GM13977 (cell line): ENCODE measurements at places on chromosomes 16 and 17.
A peak's percentile ranks its signal among the peaks of the same experiment; 100 is the strongest.

DNA sequence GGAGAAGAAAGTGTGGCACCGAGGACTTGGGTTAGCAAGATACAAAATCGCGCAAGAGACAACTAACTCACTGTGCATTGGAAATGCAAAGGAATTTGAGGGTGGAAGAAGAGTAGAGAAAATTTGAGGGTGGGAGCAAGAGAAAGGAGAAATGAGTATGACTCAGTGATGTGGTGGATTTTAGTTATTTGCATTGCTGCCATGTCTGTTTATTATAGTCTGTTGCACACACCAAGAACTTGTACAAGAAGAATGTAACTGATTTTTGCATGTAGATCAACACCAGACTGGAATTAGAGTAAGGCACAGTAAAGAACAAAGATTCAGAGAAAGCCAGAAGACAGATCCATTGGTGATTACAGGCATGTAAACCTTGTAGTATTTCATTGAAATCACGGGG is 71.6 kb upstream of the SMIM36 start:
- DNase-seq, result no peak

- DNase-seq, result no peak
These were observed 5.7 kb upstream of the PKMYT1 start for GRCh38 chr16:2985893-2986355.

DNA sequence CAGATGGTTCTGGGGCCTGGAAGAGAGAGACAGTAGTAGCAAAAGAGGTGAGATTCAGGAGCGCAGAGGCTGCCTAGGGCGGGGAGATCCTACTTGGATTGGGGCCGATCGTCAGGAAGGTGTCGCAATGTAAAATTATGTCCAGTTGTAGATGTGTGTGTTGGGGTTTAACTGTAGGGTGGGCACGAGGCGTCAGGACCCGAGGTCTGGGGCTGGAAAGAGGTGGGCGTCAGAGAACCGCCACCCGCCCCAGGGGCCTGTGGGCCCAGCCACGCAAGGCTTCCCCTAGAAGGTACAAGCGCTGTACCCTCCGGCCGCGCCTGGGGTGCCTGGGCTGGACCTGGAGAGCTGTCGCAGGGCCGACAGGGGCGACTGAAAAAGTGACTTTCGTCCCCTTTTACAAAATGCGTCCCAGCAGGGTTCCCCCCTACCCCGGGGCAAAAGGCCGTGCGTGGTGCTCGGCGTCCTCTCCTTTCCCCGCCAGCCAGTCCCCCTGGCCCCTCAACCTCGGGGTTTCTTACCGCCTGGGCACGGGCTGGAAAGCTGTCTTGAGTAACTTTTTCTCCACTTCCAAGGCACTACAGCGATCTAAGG is 2.8 kb downstream of the IRX3 start:
- DNase-seq, result peak; percentile 38

DNA sequence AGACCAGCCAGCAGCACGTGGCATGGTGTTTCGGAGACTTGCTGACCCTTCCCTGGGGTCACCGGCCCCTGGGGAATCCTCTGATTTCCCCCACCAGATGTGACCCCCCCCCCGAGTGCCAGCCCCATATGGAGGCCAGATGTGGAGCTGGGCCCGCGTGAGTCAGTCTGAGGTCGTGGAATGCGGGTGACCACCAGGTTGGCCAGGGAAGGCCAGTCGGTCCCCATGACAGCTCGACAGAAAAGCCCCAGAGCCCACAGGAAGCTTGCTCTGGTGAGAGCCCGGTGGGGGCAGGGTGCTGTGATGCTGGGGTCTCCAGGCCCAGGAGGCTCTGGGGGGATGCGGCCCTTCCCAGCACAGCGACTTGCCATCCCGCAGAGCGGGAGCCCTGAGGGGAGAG is 209.0 kb downstream of the NTN1 start:
- DNase-seq, result no peak

- peak; percentile 92 for DNase-seq
These were observed at the start of gene NGFR for GRCh38 chr17:49494986-49495841. Gene NGFR (plus strand): TSS chr17:49495293. CDS start chr17:49495418, 125 bp downstream.

DNA sequence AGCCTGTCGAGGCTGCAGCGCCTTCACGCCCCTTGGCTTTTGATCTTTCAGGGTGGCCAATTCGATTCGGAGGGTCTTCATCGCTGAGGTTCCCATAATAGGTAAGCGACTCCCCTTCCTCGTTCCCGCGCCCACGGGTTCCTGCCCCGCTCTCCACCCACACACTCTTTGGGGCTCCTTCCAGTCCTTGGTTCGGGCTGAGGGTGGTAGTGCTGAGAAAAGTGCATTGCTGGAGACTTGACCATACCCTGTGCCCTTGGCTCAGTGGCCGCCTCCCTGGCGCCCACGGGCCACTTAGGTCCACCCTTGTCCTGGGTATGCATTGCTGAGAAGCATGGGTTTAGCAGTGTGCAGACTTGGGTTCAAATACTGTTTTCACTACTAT is 491 bp downstream of the POLR2C start:
- DNase-seq, result peak; percentile 34

- no peak for DNase-seq
These were observed 18.0 kb downstream of the C17orf75 start for GRCh38 chr17:32323811-32324491.

GRCh38 chr17:83030432-83030831 is 49.0 kb upstream of the METRNL start:
- no peak for DNase-seq

DNA sequence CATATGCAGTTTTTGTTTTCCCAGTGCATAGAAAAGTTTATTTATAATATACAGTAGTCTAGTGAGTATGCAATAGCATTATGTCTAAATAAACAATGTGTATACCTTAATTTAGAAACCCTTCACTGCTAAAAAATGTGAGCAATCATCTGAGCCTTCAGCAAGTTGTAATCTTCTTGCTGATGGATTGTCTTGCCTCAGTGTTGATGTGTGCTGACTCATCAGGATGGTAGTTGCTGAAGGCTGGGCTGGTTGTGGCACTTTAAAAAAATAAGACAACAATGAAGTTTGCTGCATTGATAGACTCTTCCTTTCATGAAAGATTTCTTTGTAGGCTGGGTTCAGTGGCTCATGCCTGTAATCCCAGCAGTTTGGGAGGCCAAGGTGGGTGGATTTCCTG is 13.9 kb upstream of the CAPNS2 start:
- no peak for DNase-seq

DNA sequence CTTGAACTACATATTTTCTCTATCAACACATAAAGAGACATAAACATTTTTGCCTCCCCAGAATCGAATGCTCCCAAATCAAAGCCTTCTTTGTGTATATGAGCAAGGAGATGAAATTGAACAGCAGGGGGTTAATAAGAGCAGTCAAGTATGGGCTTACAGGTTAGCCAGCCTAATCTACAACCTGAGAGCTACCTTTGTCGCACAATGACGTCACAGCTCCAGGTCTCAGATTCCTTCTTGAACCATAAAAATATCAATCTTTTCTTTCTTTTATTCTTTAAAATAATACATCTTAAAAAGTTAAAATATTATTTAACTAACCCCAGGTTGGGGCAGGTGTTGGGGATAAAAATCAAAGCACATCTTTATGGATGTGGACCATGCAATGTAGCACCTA is 482.9 kb upstream of the CDH11 start:
- DNase-seq, result no peak

DNA sequence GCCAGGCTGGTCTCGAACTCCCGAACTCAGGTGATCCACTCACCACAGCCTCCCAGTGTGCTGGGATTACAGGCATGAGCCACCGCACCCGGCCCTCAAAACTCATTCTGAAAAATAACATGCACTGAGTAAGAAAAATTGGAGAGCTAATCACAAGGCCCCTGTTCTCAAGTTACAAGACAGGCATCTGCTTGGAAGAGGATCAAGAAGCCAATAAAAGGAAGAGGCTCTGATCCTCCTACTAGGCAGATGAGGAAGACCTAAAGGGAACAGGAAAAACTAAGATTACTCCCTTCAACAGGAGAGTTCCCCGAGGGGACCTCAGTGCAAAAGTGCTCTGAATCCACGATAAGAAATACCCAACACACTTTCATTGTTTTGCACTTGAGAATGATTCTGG is 18.4 kb downstream of the BLMH start:
- DNase-seq, result no peak

DNA sequence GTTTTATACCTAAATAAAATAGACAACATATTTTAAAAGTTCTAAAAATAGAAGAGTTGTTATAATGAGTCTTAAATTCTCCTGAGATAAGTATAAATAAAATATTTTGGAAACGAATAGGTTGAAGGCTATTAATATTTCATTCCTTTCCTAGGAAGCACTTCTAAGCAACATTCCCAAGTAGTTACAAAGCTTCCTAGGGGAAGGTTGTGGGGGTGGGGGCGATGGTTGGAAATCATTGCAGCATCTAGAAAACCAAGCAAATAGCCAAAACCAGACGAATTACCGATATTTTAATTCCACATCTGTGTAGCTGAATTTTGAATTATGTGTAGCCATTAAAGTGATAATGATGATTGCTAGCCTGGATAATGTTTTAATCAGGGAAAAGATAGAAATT is 26.9 kb downstream of the PTRH2 start:
- no peak for DNase-seq

- DNase-seq, result no peak
These were observed 27.2 kb downstream of the LLGL2 start for GRCh38 chr17:75552425-75553294.

- DNase-seq, result no peak
These were observed 6.5 kb upstream of the LASP1NB start for GRCh38 chr17:38918916-38919315.

DNA sequence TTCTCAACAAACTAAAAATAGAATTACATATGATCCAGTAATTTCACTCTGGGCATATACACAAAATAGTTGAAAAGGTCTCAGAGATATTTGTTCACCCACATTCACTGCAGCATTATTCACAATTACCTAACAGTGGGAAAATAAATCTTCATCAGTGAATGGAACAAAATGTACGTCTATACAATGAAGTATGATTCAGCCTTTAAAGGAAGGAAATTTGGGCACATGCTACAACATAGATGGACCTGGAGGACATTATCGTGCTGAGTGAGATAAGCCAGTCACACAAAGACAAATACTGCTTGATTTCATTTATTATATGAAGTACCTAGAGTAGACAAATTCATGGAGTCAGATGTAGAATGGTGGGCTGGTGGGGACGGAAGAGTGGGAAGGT is 47.0 kb downstream of the MFSD11 start:
- no peak for DNase-seq

DNA sequence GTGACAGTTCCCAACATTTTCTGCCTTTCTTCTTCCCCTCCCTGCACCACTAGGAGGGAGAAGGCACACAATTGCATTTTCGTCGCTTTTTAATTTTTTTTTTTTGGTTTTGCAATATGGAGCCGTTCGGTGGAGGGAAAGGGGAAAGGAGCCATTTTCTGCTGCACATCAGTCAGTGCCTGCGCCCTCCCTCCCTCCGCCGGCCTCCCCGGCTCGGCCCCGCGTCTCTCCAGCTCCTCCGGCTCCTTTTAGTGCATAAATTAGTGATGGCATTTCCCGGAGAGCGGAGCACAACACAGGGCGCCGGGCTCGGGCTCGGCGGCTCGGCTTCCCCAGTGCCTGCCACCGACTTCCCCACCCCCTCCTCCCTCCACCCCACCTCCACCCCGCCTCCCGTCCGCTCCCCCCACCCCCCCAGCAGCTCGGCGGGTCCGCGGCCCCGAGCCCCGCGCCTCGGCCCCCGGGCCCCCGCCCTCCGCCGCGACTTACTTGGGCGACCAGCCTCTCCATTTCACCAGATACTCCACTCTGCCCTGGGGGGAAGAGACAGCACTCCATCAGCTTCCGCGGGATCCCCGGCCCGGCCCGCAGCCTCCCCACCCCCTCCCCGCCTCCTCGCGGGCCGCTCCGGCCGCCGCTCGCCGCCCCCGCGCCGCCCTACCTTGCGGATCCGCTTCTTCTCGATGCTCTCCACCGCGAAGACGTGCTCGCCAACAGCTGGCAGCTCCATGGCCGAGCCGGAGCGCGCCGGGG is 542 bp downstream of the CBX4 start:
- DNase-seq, result peak; percentile 64

- no peak for DNase-seq
These were observed 296.2 kb upstream of the CDH5 start for GRCh38 chr16:66070140-66070917.
